CD4-positive, alpha-beta T cell treated with Interferon alpha-2 for 1 hour (primary cell): ENCODE measurements at places on chromosomes 6 and 20.

DNA sequence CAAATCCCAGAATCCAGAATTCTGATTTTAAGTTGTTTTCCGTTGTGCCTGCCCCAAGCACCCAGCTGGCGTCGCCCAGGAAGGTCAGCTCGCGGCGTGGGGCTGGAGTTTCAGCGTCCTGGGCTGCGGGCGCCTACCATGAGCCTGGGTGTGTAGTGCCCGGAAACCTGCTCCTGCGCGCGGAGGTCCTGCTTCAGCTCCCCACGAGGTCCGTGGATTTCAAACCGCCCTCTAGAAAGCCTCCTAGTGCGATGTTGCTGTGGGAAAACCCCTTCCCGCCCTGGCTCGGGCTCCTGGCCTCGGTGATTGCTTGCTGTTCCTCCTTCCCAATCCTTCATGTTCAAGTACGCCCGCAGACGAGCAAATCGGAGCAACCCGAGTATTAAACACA lies 51.3 kb upstream of the NRN1 start:
- DNase-seq, result no peak

DNA sequence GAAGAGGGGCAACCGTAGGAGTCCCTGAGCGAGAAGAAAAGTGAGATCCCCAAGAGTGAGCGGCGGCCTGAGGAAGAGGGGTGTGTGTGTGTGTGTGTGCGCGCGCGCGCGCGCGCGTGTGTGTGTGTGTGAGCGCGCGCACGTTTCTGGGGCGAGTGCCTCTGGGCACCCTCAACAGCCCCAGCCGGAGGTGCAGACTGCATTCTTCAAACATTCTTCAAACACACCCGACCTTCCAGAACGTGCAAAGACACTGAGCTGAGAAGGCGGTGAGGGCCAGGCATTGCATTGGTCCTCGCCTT lies 76.2 kb upstream of the FOXP4 start:
- DNase-seq, result no peak

DNA sequence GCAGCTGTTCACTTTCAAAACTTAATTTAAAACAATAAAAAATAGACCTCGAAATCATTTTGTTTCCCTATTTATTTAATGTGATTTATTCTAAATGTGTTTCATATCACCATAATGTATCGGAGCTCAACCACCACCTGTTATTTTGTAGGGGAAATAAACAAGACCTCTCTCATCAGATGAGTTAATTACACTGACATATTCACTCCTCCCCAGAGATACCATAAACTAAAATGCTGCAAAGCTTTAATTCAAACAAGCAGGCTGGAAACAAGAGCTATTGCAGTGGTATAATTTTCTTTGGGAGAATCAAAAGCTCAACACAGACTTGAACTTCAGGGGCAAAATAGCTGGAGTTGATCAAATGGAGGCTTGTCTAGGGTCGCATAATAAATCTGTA lies 303.5 kb upstream of the TSHZ2 start:
- DNase-seq, result no peak

DNA sequence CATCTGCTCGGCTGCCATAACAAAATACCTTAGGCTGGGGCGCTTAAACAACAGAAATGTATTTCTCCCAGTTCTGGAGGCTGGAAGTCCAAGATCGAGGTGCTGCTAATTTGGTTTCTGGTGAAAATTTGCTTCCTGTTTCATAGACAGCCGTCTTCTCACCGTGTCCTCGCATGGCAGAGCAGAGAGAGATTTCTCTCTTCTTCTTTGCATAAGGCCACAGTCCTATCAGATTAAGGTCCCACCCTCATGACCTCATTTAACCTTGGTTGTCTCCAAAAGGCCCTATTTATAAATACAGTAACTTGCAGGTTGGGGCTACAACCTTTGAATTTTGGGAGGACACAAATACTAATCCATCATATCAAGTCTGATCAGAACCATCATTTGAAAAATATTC lies 544.3 kb downstream of the KIF16B start:
- no peak for DNase-seq
